SK-N-SH (cell line): ENCODE measurements at places on chromosomes 3 and 15.

- H3K4me3 ChIP-seq, result no peak overlapping the region
- no peaks in the 10 kb centered on the region for H3K36me3 ChIP-seq
- no peaks in the 10 kb centered on the region for H3K27me3 ChIP-seq
- H3K4me1 ChIP-seq, result no peaks in the 10 kb centered on the region
- H3K27ac ChIP-seq, result no peak overlapping the region
Observed at GRCh38 chr3:148307443-148307843, 390.3 kb upstream of the AGTR1 start.

DNA sequence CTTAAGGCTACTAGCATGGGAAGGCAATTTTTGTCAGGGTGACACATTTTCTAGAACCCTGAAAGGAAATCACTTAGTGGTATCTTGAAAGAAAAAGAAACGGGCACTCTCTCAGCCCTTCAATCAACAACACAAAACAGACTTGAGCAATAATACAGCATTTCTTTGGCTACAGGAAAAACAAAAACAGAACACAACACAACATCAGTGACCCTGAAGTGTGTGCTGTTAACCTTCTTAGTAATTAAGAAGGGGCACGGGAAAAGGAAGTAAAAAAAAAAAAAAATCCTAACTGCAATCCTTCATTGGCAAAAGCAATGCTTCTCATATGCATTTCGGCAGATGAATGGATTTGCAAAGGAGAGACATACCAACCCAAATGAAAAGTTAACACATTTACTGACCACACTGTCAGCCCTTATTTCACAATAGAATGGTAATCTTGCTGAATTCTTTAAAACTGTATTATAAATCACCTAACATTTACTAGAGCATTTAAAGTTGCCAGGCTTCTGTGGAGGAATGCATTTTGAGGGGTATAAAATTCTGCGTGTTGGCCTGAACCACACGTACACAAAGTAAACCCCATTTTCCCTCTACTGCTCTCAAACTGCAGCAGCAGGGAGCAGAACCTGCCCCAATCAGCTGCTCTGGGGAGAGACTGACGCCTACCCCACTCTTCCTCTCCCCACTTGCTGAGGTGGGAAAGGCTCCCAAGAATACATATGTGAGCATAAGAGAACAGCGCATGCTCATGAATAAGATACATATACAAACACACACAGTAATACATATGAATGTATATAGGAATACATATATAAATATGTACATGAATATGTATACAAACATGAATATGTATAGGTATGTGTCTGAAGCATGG lies 198.5 kb downstream of the FOXP1 start:
- no peaks in the 10 kb centered on the region for H3K27me3 ChIP-seq
- no peak for DNase-seq
- no peaks in the 10 kb centered on the region; the same call in 1 of the 2 replicates for H3K4me1 ChIP-seq
- no peak overlapping the region for H3K27ac ChIP-seq
- H3K4me3 ChIP-seq, result no peak overlapping the region

GRCh38 chr15:58981808-58982475 lies 5.5 kb upstream of the RNF111 start:
- H3K27me3 ChIP-seq, result no peaks in the 10 kb centered on the region
- H3K27ac ChIP-seq, result no peak overlapping the region
- no peaks in the 10 kb centered on the region for H3K4me1 ChIP-seq
- H3K4me3 ChIP-seq, result no peak overlapping the region
- DNase-seq, result no peak

GRCh38 chr3:106560451-106560966 lies 691.7 kb upstream of the CBLB start:
- no peak for DNase-seq
- peak overlapping the region; percentile 10; the same call in 1 of the 2 replicates for H3K27ac ChIP-seq
- H3K4me1 ChIP-seq, result no peaks in the 10 kb centered on the region
- no peaks in the 10 kb centered on the region for H3K27me3 ChIP-seq

DNA sequence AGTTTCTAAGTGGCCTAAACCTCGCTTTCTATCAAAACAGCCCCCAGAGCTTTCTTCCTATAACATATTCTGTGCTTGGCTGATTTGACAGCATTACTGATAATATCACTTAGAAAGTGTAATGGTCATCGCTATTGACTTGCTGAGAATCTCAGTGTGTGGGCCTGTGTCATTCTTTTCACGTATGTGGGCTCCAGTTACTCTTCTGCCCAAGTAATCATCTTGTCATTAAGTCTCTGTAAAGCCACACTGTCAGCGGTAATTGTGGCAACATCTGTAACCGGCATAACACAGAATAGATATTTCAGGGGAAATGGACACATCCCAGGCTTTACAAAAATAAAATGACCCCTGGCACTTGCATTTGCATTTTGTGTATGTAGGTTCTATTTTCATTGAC lies 313.6 kb upstream of the LMCD1 start:
- H3K36me3 ChIP-seq, result no peaks in the 10 kb centered on the region
- H3K27me3 ChIP-seq, result no peaks in the 10 kb centered on the region
- peaks cover 6% of the 10 kb centered on the region; the same call in 1 of the 2 replicates for H3K4me1 ChIP-seq
- no peak overlapping the region for H3K27ac ChIP-seq
- no peak overlapping the region for H3K4me3 ChIP-seq

DNA sequence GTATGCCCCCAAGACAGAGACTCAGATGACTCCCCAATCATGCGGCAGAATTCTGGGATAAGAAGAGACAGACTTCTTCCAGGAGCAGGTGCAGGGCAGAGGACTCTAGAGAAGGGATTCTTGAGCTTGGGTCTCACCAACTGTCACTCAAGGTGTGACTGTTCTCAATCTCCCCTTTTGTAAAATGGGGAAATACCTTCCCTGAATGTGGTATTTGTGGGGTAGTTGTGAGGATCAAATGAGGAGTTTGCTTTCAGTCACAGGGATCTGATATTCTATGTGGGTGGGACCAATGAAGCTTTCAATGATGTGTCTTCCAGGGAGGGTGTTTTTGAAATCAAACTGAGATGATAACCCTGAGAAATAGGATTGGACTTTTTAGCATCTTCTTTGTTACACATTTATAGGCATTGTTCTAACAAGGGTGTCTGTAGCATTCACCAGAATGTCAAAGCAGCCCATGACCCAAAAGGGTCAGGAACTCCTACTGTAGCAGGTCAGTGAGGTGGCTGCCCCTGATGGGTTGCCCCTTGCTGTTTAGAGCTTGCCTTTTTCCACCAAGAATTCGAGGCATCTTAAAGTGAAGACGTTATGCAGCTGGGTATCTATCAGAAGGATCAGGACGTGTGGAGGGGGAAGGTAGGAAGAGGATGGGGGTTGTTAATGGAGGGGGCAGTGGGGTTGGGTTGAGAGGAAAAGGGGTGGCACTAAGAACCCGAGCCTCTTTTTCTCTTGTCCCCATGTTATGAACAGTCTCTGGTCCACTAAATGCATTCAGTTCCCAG lies 28.8 kb downstream of the UMPS start:
- H3K36me3 ChIP-seq, result peaks cover 23% of the 10 kb centered on the region
- no peak overlapping the region for H3K4me3 ChIP-seq
- no peak for DNase-seq
- no peaks in the 10 kb centered on the region for H3K27me3 ChIP-seq
- H3K27ac ChIP-seq, result no peak overlapping the region
- H3K4me1 ChIP-seq, result peaks cover 9% of the 10 kb centered on the region; the same call in 1 of the 2 replicates

- DNase-seq, result no peak
- H3K4me1 ChIP-seq, result peaks cover 11% of the 10 kb centered on the region
- H3K27ac ChIP-seq, result no peak overlapping the region
- H3K4me3 ChIP-seq, result no peak overlapping the region
Observed at GRCh38 chr15:57334257-57334656, 42.0 kb upstream of the CGNL1 start.
